Anterior cingulate cortex (tissue), 58 donors: ENCODE measurements at places on chromosomes 2 and 18.
A peak's percentile ranks its signal among the peaks of the same experiment; 100 is the strongest.

DNA sequence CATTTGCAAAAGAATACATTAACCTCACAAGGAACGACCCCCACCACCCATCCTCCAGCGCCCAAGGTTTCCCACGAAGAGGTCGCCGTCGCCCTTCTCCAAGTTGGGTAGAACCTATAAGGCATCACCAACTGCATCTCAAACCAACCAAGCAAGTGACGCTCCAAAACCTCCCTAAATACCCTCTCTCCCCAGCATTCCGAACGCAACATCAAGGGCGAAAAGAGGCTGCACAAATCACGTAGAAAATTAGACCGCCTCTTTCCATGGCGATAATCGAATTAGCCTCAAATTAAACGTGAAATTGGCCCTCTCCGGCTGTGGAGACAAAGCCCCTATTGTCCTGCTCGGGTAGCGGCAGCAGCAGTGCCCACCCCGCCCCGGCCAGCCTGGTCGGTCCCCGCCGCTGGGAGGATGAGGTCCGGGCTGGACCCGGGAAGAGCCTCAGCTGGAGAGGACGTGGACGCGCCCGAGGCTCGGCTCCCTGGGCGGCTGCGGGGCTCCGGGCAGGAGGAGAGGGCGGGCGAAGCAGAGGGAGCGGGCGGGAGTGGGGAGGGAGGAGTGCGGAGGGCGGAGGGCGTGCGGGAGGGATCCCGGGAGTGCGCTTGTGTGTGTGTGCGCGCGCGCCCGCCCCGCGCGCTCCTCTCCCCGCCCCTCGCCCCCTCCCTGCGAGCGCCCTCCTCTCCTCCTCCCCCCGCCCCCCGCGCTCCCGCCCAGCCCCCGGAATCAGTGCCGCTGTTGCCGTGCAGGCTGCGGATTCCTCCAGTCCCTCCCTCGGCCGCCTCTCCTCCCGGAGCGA is at the start of gene SPTBN1:
SPTBN1 (plus strand) TSS at position 765 of the 799 bp plus-strand sequence. CDS start 70,092 bp downstream, outside the sequence.
- DNase-seq, result peak; percentile 67

GRCh38 chr18:55500316-55501086 is 87.5 kb downstream of the TCF4 start:
- DNase-seq, result no peak

DNA sequence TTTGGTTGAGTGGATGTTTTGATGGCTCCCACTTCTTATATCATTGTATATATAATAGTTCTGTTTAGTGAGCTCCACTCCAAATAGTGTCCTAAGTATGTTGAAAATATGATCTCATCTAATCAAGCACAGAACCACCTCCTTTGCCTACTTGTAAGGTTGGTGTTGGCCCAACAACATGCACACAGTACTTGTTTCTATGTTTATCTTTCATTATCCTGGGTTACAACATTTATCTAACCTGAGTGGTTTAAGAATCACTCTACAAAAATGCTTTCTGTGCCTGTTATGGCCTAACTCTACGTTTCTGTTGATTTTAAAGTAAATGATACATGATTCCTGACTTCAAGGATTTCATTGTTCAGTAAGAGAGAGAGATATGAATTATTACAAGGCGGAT is 281.9 kb downstream of the FIGN start:
- no peak for DNase-seq

GRCh38 chr2:148135705-148136104 is 114.8 kb downstream of the MBD5 start:
- DNase-seq, result no peak

DNA sequence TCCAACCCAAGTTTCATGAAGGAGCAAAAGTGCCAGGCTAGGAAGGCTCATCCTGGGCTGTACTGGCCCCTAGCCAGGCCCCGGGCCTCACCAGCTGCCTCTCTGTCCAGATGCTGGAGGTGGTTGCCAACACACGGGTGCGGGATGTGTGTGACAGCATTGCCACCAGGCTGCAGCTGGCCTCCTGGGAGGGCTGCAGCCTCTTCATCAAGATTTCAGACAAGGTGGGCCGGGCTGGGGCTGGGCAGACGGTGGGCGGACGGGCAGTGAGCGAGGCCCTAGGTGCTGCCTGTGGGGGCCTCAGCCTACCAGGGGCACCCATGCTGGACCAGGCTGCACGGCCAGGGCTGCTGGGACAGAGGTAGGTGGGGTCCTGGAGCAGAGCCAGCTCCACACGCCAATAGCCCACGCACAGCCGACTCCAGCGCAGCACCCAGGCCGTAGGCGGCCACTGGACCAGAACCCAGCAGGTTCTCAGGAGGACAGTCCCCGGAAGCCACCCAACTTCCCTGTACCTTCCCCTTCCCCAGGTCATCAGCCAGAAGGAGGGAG is 11.8 kb upstream of the GPR17 start:
- DNase-seq, result no peak

- no peak for DNase-seq
These were observed 8.6 kb downstream of the ALPI start for GRCh38 chr2:232464544-232464885.

GRCh38 chr2:60106836-60107529 is 446.5 kb downstream of the BCL11A start:
- no peak for DNase-seq

GRCh38 chr2:224970311-224970710 is 72.0 kb downstream of the DOCK10 start:
- DNase-seq, result no peak
